Effector memory CD8-positive, alpha-beta T cell (primary cell): ENCODE measurements at places on chromosomes 2 and 18.

DNA sequence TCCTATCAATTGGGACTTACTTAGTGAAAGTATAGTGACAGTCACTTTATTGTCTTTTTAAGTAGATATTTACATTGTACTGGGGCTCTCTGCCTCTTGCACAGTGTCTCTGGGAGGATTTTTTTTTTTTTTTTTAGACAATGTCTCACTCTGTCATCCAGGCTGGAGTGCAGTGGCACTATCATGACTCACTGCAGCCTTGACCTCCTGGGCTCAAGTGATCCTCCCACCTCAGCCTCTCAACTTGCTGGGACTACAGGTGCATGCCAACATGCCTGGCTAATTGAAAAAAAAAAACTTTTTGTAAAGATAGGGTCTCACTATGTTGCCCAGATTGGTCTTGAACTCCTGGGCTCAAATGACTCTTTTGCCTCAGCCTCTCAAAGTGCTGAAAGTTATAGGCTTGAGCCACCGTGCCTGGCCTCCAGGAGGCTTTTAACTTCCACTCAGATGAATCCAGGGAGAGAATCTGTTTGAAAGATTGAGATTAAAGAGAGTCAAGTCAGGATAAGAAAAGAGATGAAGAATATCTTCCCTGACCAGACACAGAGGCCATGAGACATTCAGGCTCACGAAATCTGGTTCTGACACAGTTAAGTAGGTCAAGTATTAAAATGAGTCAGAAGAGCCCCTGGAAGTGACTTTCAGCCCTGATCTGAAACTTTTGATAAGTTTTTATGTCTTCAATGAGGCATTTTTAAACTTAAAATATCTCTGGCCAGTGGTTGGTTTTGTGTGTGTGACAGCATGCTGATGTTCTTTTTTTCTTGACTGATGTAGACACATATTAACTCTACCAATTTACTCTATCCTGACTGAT lies 18.3 kb downstream of the ARHGEF33 start:
- no peak for DNase-seq

- DNase-seq, result no peak
Observed at GRCh38 chr2:17257189-17257909, 260.9 kb downstream of the RAD51AP2 start.

GRCh38 chr18:48913201-48913600 lies 37.6 kb downstream of the SMAD7 start:
- DNase-seq, result peak; percentile 62

GRCh38 chr2:200172944-200173581 lies 133.4 kb upstream of the SPATS2L start:
- no peak for DNase-seq

- no peak for DNase-seq
Observed at GRCh38 chr2:60391649-60392375, 161.6 kb downstream of the BCL11A start.

DNA sequence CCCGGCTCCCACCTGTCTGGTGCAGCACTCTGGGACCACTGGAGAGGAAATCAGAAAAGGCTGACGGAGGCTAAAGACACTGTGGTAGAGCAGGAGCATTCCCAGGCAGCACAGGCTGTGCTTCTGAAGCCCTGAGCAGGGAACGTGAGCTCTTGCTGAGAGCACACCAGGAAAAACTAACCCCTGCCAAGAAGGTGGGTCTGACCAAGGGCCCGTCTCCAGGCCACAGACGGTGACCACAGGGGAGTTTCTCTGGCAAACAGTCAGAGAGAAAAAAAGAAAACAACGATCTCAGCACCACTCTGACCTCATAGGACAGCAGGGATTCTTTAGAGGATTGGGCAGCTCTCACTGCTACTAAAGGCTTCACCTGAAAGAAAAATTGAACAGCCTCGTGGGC lies 201.4 kb downstream of the AFF3 start:
- DNase-seq, result no peak

DNA sequence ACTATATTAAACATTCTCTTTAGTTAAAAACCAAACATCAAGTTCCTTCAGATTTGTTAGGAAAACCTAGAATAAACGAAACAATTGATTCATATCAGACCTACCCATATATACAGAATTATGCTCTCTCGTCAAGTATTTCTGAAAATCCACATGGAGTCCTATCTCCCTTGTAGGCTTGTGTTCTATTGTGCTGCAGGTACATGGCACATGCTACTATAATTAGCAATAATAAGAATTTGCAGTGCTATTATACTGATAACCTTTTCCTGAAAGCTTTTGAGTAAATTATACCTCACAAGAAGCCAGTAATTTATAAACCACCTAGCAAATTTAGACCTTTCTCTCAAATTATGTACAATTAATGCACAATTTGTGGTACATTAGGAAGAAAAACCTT lies 158.6 kb upstream of the STK17B start:
- DNase-seq, result no peak
